ENCODE measurements at places on chromosomes 4 and X. TPM values are rescaled to one million over a fixed set of nuclear protein-coding genes. Genes with fewer than 3 reads are reported as not detected.

- DNase-seq: peak; percentile 15
Observed at GRCh38 chrX:155028877-155029291, 2.2 kb downstream of the FUNDC2 start.

DNA sequence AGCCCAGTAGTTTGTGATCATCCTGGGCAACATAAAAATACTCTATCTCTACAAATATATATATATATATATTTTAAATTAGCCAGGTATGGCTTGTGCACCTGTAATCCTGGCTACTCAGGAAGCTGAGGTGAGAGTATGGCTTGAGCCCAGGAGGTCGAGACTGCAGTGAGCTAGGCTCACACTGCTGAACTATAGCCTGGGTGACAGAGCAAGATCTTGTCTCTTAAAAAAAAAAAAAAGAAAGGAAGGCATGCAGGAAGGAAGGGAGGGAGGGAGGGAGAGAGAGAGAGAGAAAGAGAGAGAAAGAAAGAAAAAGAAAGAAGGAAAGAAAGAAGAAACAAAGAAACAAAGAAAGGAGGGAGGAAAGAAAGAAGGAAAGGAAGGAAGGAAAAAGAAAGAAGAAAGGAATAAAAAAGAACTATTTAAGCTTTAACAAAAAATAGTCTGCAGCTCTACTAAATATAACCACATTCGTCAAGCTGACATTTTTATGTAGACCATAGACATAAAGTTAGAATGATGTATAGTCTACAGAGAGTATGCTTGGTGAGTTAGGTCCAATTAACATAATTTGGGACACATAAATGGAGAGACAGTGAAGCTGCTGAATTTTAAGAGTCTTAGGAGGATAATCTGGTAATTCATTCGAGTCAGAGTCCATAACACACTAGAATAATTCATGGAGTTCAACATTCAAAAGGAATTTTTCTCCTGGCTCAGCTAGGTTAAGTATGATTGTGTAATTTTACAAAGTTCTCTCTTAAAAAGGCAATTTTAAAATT is 111.9 kb downstream of the GLRA3 start:
- DNase-seq: peak; percentile 41

- no peak for DNase-seq
Observed at GRCh38 chr4:39062094-39062769, at the start of gene KLHL5. Gene KLHL5 (plus strand): TSS chr4:39062232. CDS start chr4:39062653, 421 bp downstream.

DNA sequence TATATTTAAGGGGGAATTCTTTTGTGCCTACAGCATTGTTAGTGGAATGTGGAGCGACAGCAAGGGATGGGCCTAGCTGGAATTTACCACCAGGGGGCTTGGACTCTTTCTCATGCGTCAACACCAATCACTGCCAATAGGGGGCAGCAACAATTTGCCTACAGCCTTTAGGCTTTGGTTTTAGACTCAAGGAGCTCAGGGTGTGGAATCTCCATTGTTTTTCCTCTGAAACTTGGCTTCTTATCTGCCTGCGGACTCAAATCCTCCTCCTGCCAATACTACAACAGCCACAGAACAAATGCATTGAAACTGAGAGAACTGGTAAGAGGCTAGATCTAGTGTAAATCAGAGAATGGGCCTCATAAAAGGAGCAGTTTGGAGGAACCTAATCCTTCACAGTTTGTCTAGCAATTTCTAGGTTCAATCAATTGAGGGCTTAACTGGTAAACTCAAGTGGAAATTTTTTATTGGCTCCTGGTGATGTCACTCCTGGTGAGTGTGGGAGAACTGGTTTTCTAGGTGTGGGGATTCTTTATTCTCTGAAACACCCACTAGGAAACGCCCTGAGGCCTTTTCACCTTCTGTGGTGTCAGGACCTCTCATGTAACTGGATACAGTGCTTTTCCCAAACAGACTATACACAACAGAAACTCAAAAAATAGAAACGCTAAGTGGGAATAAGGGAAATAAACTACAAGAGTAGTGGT is 27.9 kb upstream of the TMSB4X start:
- peak; percentile 67 for DNase-seq

DNA sequence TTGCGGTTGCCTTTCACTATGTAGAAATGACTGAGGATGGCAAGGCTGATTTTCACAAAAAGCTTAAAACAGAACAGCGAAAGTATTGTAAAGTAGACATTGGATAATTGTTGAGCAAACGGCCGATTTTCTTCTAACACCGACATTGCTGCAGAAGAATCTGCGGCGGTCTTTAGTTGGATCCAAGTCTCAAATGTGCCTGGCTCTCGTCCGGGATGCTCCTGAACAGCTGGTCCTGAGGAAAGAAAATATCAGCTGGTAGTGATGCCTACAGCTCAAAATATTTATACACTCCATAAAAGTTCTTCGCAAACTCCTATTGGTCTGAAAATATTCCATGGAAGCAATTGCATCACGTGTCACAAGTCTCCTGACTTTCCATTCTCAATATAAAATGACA is at the start of gene ASB5:
ASB5 (minus strand) TSS at position 260 of the 400 bp plus-strand sequence; CDS start at position 146, 114 bp downstream.
- no peak for DNase-seq

Gene TEX13A
- polyA plus RNA-seq: not detected

Gene SLC7A11
- polyA plus RNA-seq: 0.75 TPM

DNA sequence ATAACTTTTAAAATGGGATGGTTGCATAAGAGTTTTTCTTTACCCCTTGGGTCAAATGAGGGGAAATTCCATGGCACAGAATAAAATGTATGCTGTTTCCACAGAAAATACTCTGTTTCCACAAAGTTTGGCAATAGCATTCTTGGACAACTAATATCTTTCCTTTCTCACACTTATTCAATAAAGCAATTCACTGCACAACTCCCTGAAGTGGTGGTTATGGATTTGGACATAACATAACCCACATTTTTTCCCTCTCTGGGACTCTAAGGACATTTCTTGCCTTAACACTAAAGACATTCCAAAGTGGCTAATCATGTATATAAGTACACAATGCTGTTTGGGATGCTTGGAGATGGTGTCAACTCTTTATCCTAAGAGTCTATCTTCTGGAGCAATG is 51.7 kb upstream of the GPM6B start:
- no peak for DNase-seq

GRCh38 chrX:75327607-75328006 is 53.7 kb downstream of the UPRT start:
- DNase-seq: no peak

DNA sequence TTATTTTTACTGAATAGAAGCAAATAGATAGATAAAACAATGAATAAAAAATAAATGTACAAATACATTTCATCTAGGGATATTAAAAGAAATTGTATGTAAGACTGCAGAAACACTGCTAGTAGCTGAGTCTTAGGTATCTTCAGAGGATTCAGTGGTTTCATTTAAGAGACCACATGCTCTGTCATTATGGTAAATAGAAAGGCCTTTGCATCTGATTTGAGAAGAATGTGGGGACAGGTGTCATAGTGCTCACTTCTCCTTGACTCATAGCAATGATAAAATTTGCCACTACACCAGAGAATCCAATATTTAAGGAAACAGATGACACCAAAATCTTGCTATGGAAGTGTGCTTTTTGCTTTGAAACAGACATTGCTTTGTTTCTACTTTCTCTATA is 59.8 kb upstream of the PPP1R2C start:
- no peak for DNase-seq

DNA sequence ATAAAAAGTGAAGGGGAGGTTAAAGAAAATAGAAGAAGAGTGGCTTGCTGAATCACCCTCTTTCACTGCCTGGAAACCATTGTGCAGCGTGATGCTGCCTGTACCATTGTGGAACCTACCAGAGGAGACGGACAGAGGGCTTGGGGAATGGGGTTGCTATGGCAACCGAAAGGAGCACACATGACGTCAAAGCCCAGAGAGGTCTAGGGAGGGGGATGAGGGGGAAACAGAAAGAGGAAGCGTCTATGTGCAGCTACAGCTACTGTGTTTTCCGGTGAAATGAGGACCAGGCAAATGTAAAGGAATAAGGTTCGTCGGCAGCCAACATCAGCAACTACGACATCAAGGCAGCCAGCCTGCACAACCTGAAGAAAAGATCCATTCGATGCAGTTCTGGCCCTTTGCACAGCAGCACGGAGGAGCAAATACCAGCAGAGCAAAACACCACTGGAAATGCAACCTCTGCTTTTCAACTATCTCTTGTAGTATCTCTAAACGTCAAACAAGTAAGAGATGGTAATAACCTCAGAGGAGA is at the start of gene MAPK10:
MAPK10 (minus strand) TSS at position 110 of the 535 bp plus-strand sequence.
- DNase-seq: peak; percentile 83

Gene USP17L25
- not detected for polyA plus RNA-seq

GRCh38 chr4:90951037-90951436 is 823.8 kb downstream of the CCSER1 start:
- no peak for DNase-seq

DNA sequence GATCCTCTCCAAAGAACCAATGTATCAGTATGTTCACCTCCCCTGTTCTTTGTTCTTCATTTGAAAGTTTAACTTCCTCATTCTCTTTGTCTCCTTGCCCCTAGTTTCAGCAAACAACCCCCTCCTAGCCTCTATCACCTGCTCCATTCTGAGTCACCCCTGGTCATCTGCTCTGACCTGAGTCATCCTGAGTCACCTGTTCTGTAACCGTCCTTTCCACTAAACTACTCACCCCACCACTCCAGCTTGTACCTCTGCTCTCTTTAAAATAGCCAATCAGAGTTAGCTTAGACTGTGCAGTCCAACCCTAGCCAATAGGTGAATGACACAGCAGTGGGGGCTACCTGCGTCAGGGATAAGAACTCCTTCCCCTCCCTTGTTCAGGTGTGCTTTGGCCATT is 249.8 kb upstream of the AADAT start:
- DNase-seq: no peak

GRCh38 chrX:128634754-128635153 is 582.6 kb upstream of the ACTRT1 start:
- DNase-seq: no peak

Gene MTTP
- polyA plus RNA-seq: 0.94 TPM

DNA sequence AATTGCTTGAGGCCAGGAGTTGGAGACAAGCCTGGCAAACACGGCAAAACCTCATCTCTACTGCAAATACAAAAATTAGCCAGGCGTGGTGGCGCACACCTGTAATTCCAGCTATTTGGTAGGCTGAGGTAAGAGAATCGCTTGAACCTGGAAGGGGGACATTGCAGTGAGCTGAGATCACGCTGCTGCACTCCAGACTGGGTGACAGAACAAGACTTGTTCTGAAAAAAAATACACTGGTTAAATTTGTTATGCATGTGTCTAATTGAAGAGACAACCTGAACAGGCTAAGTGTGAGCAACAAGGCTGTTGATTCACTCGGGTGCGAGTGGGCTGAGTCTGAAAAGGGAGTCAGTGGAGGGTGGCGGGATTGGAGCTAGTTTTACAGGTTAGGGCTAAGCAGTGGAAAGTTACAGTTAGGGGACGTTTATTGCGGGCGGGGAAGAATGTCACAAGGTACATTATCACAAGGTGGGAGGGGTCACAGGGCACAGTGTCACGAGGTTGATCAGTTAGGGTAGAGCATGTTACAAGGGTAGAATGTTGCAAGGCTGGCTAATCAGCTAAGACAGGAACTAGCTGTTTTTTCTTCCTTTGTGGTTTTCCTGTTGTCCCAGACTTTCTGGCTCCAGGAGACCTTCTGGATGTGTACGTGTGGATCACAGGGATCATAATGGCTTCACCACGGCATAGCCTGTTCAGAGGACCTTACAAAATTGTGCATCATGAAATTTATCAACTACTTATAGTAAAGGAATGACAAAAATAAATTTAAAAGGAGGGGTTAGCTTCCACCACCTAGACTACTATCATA is 115.8 kb downstream of the NAA11 start:
- DNase-seq: no peak

Measured in muscle of arm (tissue), 14 donors.